ENCODE measurements at places on chromosomes 1 and 21.

GRCh38 chr1:17553975-17554700 is 14.6 kb downstream of the ARHGEF10L start:
- DNase-seq: no peak

GRCh38 chr1:42941640-42942330 is 16.9 kb downstream of the SLC2A1 start:
- no peak for DNase-seq

DNA sequence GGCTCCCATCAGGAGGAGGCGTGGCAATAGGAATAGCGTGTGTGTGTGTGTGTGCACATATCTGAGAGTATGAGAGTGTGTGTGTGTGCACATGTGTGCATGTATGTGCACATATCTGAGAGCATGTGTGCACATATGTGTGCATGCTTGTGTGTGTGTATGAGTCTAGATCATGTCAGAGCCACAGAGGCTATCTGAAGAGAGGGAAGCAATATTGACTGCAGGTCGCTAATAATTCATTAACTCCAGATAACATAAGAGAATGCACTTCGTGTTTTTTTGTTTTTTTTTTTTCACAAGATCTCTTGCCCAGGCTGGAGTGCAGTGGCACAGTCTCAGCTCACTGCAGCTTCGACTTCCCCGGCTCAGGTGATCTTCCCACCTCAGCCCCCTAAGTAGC is 4.7 kb upstream of the SLC45A1 start:
- no peak for DNase-seq

DNA sequence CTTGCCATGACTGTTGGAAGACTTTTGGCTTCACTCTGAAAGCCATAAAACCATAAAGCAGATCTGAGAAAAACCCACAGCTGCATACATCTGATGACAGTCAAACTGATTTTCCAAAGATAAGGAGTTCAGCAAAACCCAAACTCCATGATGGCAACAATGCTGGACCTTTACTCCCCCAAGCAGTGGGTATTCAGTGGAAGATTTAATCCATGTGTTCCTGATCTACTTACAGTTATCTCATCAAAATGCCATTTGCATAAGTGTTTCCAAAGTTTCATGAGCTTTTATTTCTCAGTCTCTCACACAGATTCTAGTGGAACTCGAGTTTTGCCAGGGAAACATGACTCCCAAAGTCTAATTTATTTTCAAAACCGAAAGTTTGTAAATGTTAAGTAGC is 184.9 kb downstream of the ZC3H11B start:
- DNase-seq: no peak

- no peak for DNase-seq
These were observed 107.7 kb downstream of the ADSS2 start for GRCh38 chr1:244344001-244344400.

- DNase-seq: no peak
These were observed 265.1 kb downstream of the LRRC40 start for GRCh38 chr1:69940231-69940630.

DNA sequence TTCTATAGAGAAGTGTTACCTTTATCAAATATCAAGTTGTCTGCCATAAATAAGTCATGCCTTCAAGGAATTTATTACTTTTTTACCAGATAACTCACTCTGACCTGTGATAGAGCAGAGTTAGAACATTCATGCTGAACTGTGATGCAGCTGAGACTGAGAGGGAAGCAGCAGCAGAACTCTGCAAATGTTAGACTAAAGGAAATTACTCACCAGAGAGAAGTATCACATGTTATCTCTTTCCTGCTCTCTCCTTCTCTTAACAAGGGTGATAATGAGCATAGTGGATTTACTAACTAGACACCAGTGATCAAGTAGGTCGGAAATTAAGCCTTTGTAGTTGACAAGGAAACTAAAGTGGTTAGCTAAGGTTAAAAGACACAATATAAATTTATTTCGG is 181.6 kb downstream of the RASAL2 start:
- DNase-seq: no peak

DNA sequence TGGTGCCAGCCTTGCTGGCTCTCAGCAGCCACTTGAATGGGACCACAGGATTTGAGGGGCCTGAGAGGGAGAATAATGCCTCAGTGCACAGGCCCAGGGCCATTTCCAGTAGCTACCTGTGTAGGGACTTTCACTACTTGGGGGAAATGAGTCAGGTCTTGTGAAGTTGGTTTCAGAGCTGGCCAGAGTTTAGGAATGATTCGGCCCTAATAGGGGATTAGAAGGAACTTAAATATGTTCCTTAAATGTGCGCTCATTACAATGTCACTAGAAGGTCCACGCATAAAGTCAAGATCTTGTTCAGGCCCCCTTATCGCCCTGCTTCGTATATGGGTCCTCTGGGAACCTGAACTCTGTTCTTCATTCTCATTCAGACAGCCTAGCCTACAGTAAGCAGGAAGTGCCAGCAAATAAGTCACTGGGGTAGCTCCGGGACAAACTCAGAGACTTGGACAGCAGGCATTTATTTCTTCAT is 5.6 kb upstream of the AKR1A1 start:
- no peak for DNase-seq

- DNase-seq: no peak
These were observed 3.6 kb upstream of the RD3 start for GRCh38 chr1:211495584-211495983.

DNA sequence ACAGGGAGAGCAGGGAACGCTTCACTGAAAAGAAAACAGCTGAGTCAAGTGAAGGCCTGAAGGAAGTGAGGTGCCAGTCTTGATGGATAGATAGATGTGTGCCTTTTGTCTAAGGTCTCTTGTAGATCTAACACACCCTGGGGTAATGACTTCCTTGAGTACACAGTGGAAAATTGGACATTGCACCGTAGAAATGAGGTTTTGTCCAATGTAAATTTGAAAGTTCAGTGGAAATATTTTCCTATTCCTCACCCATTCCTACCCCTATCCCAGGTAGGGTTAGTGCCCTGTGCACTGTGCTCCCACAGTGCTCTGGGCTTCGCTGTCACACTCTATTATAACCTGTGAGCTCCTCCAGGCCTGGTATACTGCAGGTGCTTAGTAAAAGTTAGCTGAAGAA is 24.3 kb downstream of the ZMYND12 start:
- no peak for DNase-seq

DNA sequence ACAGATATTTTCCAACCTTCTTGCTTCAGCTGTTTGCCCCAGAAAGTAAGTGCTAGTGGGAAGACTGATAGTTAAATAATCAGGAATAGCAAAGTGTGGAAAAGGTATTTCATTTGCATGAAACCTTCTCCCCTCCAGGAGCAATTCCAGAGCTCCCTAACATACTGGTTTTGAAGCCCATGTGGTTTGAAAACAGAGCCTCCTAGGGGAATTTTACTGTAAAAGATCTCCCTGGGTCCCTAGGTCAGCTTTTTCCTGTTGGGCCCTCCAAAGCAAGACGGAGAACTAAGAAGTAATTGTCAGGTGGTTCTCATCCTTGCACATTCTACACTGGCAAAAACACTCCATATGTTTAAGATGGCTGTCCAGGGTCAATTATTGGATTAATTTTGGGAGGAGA is 218.7 kb upstream of the FOXD3 start:
- no peak for DNase-seq

DNA sequence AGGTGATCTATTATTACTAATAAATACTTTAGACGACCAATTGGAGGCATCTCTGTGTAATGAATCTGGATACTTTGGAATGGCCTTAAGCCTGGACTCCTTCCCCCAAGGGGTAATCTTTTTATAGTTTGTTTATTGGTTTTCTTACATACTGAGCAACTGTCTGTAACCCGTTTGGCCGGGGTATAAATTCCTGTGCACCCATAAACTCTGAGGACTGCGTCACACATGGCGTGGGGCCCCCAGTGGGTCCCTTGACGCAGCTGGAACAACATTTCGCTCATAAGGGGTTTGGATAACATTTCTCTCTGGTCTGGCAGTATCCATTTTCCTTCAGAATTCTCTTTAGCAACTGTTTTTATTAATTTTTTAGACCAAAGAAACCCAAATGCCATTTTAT is 26.5 kb downstream of the SCCPDH start:
- DNase-seq: no peak

DNA sequence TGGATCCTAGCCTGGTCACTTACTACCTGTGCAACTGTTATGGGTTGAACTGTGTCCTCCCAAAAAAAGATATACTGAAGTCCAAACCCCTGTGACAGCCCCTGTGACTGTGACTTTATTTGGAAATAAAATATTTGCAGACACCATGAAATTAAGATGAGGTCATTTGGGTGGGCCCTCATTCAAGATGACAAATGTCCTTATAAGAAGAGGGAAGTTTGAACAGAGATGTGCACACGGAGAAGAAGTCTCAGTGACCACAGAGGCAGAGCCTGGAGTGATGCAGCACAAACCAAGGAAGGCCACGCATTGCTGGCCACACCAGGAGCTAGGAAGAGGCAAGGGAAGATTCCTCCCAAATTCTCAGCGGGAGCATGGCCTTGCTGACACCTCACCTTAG is 249.7 kb upstream of the RUNX1 start:
- no peak for DNase-seq

DNA sequence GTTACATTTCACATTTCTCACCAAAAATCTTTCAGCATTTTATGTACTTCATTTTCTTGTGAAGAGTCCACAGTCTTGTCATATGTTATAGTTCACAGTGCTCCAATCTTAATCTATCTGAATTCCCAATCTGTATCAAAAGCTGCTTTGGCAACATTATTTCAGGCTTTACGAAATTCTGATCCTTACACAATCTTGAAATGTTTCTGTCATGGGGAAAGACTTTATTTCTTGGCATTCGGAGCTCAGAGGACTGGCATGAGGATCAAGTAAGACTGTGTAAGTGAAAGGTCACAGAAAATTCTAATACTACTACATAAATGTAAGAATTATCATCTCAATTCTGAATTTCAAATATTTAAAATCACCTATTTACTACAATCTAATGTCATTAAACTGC is 2.0 kb downstream of the USP33 start:
- DNase-seq: no peak

- DNase-seq: no peak
These were observed 86.0 kb downstream of the EPHB2 start for GRCh38 chr1:22796642-22797041.

- DNase-seq: no peak
These were observed 28.5 kb upstream of the PLXNA2 start for GRCh38 chr1:208272713-208273112.

DNA sequence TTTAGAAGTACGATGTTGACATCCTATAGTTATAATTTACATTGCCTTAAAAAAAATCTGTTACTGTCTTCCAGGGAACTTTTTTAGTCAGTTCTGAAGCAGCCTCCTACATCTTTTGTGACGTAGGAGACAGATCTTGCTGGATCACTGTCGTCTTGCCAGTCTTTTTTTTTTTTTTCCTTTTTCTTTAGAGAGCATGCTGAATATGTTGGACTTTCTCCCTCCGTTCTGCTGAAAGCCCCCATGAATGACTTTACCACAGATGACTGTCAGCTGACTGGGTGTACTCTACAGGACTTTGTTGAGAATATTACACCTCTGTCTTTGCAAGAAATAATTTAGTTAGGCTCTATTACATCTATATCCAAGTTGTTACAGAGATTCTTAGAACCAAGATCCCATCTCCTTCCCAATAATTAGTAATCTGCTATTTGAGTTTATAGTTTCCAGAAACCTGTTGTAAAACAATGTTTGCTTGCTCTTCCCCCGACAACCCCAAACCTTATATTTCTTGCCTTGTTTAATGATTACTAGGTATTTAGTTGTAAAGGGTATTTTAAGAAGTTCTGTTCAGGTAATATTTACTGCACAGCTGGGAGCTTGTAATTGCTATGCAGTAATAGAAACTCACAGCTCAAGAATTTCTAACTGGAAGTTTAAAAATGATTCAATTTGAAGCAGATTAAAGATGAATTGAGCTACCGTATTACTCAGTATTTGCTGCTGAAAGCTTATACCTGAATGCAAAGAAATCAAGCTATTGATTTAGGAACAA is 61.8 kb downstream of the RASAL2 start:
- no peak for DNase-seq

DNA sequence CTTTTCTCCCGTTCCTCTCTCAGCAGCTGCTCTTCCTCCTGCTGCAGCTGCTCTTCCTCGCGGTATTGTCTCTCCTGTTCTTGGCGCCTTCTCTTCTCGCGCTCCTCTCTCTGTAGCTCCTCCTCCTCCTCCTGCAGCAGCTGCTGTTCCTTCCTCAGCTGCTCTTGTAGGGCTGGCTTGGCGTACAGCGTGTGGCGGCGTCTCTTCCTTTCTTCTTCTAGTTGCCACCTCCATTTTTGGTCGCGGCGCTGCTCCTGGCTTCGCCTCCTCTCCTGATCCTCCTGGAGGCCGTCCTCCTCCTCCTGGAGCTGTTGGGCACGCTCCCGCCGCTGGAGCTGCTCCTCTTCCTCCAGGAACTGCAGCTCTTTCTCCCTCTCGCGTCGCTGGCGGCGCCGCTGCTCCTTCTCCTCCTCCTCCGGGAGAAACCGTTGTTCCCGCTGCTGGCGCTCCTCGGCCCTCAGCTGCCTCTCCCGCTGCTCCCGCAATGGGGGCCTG is 4.8 kb downstream of the TCHH start:
- DNase-seq: no peak

DNA sequence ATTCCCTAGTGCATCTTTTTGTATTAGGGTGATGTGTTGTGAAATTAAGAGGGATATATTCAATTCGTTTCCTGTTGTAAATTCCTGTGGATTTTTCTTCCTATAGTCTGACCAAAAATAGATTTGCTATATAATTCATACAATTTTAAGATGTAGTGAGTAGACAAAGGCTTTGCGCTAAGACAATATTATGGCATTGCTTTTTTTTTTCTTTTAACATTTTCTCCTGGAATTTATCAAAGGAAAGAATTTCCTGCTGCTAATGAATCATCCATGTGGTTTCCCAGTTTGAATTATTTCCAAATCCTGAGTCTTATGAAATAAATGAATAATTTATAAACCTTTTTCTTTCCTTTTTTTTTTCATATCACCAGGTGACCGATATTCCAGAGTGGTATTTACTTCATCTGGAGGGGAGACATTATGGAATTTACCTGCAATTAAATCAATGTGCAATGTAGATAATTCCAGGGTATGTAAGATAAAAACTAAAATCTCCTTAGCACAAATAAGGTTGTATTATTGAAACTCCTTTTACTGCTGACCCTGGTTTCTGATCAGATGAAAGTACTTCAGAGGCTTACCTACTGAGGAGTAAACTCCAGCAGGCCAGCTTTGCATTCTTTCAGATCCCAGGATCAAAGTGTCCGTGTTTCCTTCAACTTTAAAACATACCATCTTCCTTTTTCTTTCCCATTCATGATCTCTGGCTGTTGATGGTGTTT is 148.4 kb downstream of the TLR5 start:
- no peak for DNase-seq

DNA sequence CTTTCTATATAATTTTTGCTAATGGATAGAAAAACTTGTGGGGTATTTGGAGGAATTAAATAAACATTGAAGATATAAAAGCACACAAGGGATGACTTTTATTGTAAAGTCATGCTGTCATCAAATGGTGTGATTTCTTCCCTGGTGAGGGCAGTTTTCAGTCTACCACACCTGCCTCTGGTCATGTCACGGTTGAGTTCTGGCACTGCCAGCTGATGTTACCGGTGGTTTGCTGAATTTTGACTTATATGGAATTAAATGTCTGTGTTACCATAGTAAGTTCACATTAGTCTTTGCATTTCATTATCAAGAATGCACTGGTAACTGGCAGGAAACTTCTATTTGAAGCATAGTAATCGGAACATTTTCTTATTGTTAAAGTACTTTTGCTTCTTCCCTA is 13.4 kb downstream of the S1PR1 start:
- DNase-seq: no peak

- DNase-seq: no peak
These were observed 14.9 kb downstream of the ZBTB18 start for GRCh38 chr1:244065960-244066388.
